Skin of body (tissue), 3 donors: ENCODE measurements at places on chromosomes 6 and 20.

- no peak for DNase-seq
These were observed 31.2 kb upstream of the TCF21 start for GRCh38 chr6:133857696-133858095.

DNA sequence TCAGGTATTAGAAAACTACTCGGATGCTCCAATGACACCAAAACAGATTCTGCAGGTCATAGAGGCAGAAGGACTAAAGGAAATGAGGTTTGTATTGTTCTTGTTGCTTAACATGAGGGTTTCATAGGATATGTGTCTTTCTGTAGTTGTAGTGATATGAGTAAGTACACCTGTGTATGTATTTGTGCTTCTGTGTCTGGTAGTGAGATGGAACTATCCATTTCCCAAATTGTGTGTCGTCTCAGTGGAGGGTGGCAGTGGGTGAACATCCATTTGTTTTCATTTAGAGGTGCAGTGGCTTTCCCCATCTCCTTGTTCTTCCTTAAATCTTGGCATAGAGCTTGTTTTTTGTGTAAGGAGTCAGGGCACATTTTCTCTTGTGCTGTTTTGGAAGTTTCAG is 8.2 kb downstream of the ASXL1 start:
- DNase-seq = no peak

GRCh38 chr6:35640017-35640664 is 48.6 kb downstream of the FKBP5 start:
- DNase-seq = no peak

DNA sequence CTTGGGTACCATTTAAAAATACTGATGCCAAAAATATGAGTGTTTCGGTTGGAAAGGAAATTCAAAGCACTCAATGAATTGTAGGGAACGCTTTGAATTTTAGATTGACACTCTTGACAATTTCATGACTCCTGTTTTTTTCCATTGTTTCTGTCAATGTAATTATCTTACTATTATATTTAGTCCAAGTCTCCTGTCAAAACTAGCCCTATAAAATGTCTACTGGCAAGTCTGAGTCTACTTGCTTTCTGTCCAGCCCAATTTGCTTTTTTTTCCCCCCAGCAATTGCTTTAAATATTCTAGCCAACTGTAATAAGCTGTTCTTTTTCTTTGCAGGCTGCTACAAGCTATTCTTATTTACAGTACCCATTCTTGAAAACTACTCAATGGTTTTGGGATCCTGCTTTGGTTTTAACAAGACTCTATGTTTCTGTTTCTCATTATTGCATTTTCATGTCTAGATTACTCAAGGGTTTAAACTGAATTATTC is 1103.9 kb upstream of the GJE1 start:
- no peak for DNase-seq

GRCh38 chr6:28165563-28165962 is 23.9 kb downstream of the ZKSCAN8 start:
- DNase-seq = no peak

DNA sequence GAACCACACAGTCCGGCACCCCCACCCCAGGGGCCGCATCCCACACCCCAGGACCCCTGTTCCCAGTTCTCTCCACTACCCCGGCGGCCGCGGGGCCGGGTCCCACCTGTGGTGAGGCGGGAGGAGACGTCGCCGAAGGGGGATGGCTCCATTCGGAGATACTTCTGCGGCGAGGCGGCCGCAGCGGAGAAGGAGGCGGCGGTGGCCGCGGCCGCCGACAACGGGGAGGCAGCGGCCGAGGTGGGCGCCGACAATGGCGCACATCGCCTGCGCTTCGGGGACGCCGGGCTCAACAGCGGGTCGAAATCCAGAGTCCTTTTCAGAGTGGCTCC is 723 bp downstream of the AKIRIN2 start:
- no peak for DNase-seq

DNA sequence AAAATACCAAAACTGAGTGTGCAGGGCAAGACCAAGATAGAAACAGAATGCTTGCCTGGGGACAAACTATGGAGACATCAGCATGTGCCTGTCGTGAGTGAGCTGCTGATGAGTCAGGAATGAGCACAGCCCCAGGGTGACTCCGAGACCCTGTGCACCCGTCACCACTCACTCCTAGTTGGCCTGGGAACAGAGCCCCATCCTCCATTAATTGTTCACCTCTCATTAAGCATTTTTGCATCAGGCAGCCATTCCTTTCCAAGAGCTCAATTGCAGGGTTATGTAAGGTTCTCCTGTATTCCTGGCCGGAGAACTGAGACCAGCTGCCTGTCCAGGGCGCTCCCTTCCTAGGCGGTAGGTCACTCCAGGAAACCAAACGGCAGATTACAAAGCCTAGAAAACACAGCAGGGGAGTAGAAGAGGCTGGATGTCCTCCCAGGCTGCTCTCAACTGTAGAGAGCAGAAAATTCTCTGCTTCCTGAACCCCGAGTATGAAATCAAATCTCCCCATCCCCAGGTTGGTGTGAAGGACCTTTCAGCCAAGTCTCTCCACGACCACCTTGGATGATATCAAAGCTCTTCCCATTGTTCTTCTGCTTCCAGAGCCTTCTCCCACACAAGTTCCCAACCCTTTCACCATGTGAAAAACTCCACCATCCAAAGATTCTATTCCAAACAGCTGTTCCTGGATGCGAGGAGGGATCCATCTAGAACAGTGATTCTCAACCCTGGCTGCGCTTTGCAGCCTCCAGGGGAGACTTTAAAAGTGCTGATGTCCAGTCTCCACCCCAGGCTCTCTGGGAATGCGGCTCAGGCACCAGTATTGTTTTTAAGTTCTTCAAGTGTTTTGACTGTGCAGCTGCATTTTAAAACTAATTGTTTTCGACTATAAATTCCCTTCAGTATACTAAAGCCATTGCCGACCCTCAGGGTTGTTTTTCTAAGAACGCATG is 532.6 kb upstream of the JARID2 start:
- DNase-seq = no peak

DNA sequence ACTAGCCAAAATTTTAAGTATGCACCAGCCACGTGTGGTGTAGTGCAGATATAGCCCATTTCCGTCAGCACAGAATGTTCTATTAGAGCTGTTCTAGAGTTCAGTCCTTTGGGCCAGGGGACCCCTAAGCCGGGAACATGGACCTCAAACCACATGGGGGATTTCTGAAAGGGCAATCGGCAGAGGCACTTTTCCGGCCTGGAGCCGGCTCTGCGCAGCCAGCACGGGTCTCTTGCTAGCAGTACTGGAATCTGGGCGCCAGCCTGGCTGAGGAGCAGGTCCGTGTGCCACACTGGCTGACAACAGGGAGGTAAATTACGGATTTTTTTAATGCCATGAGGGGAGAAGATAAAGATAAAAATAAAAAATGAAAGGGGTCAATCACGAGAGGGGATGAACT is 120.5 kb downstream of the SULF2 start:
- no peak for DNase-seq

- no peak for DNase-seq
These were observed 18.3 kb downstream of the RSPO3 start for GRCh38 chr6:127136786-127137185.

DNA sequence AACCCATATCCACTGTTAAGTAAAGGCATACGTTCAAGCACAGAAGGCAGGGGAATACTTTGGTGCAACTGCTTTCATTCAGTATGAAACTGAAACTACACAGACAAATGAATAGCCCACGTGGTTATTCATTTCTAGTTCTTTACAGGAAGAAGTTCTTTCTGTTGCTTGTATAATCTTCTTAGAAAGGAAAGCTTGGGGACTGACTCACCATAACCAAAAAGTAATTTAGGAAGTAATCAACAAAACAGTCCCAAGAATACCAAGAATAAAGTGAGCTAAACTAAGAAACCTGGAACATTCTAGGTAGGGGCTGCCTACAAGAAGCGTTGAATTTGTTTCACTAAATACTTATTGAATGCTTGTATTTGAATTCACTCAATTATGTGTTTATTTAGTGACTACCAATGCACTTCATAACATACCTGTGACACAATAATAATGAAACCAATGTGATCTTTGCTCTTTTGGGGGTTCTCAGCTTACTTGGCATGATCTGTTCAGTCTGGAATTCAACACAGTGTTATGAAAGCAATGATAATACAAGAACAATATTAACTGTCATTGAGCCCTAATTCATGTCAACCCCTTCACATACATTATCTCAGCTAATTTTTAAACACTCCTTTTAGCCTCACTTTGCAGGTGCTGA is 25.1 kb upstream of the KIAA0408 start:
- no peak for DNase-seq

- no peak for DNase-seq
These were observed 59.9 kb upstream of the TENT5A start for GRCh38 chr6:81812401-81812800.

- peak; percentile 60 for DNase-seq
These were observed 533.8 kb upstream of the ID4 start for GRCh38 chr6:19303383-19303782.

DNA sequence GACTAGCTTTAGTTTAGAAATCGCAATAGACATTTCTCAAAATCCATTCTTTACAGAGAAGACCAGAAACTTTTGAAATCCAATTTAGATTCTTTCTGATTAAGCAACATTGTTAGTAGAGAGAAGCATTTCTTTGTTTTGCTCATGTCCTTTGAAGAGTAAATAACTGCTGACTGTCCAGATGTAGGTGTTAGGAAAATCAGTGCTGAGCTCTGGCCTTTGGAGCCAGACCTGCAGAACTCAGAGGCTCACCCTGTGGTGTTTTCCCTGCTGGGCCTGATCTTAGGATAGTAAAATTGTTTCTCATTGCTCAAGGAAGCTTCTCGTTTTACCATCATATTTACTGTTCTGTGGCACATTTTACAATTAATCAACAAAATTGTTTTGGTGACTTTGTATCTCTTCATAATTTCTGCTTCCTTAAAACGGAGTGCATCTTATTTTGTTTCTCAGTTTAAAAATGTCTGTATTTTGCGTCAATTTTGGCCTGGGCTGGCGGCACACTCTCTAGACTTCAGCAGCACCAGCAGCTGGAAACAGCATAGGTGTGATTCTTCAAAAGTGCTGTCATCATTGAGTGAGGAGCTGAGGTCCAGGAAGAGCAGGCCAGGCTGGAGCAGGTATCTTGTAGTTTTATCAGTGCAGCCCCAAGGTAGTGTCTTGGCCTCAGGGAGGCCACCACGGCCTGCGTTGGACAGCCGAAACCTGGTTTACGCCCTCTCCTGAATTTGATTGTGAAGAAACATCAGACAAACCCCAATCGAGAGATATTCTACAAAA is 8.3 kb upstream of the ZDHHC14 start:
- no peak for DNase-seq

GRCh38 chr6:77318256-77318655 is 145.0 kb downstream of the HTR1B start:
- DNase-seq = no peak

GRCh38 chr6:100185615-100186014 is 191.6 kb upstream of the MCHR2 start:
- DNase-seq = no peak

DNA sequence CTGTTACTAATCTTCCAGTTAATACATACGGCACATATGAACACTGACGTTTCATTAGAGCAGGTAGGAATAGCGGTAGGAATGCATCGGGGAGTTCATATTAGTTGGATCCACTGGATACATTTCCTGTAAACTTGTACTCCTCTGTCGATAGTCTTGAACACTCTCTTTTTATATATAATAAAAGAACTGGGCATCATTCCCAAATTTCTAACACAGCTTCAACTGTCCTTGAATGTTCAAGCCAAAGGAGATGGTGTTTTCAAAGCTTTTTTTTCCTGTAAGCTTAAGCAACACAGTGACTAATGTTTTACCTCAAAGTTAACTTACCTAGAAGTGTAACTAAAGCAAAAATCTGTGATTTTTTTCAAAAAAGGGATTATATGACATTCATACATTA is 195.3 kb downstream of the UTRN start:
- DNase-seq = no peak

DNA sequence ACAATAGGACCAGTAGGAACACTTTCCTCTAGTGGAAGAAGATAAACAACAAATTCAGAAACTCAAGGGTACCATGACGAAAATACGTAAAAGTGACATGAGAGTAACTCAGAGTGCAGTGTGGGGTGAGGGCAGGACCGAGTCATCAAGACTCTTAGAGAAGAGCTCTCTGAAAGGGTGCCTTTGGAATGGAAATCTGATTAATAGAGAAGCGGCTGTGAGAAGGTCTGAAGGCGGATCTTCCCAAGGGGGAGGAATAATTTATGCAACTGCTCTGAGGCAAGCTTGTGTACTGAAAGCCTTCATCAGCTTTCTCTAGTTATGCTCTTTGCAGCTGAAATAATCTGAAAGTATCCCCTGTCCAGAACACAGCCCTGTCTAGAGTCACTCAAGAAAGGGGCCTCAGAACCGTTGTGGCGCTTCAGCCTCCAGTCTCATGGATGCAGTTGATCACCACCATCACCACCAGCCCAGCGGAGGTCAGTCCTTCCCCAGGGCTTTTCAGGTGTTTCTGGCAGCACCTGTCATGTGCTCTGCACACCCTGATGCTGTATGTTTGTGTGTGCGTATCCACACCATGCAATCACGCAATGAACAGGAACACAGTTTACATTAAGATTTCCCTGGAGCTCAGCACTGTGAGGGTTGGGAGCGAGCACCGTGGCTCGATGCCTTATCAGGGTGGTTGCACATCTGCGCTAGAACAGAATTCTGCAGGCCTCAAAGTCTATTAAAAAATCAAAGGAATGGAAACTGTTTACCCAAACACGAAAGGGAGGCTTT is 396.5 kb downstream of the SMOC2 start:
- DNase-seq = no peak

GRCh38 chr6:41255638-41256246 is 27.6 kb downstream of the TREML4 start:
- no peak for DNase-seq

DNA sequence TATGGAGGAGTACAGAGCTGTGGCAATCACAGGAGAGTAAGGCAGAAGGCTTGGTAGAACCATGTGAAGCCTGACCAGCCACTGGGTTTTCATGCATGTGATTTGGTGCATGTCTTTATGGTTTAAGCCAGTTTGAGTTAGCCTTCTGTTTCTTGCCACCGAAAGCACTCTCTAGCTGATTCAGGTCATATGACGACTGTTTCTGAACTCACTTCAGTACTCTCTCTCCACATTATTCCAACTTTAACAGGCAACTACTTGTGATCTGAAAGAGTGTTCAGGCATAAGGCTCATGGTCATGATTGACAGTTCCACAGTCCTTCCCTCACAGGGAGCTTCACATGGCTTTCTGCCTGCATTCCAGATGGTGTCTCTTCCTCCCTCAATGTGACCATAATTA is 63.3 kb upstream of the TAB2 start:
- DNase-seq = no peak

GRCh38 chr6:50958148-50958697 is 139.6 kb downstream of the TFAP2B start:
- no peak for DNase-seq
